ENCODE measurements at places on chromosomes 11 and 22. TPM values are rescaled to one million over a fixed set of nuclear protein-coding genes. Genes with fewer than 3 reads are reported as not detected.

- no peak for DNase-seq
Measured at GRCh38 chr22:29121124-29121523, 48.3 kb downstream of the KREMEN1 start.

DNA sequence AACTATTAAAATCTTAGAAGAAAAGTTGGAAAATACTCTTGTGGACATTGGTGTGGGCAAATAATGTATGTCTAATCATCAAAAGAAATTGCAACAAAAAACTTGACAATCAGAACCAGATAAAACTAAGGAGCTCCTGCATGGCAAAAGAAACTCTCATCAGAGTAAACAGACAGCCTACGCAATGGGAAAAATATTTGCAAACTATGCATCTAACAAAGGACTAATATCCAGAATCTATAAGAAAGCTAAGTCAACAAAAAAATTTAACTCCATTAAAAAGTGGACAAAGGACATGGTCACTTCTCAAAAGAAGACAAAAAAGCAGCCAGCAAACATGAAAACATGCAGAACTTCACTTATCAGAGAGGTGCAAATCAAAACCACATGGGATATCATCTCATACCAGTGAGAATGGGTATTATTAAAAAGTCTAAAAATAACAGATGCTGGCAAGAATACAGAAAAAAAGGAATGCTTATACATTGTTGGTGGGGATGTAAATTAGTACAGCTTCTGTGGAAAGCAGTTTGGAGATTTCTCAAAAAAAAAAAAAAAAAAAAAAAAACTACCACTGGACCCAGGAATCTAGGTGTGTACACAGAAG lies 99.7 kb upstream of the TOP3B start:
- no peak for DNase-seq

DNA sequence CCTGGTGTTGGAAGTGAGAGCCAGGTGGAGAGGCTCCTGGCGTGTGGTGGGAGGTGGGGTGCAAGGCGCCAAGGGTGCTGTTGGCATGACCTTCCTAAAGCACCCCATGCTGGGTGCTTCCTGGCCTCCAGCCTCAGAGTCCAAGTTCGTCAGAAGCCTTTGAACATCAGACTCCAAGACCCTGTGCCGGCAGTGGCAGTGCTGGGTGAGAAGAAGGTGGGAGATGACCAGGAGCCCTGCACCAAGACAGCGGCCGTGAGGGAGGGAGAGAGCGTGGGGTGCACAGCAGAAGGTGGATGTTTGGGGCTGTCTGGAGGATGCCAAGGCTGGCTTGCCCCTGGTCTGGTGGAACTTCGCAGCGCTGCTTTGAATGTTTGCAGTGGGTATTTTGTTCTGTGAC lies 29.7 kb upstream of the PARVB start:
- no peak for DNase-seq

DNA sequence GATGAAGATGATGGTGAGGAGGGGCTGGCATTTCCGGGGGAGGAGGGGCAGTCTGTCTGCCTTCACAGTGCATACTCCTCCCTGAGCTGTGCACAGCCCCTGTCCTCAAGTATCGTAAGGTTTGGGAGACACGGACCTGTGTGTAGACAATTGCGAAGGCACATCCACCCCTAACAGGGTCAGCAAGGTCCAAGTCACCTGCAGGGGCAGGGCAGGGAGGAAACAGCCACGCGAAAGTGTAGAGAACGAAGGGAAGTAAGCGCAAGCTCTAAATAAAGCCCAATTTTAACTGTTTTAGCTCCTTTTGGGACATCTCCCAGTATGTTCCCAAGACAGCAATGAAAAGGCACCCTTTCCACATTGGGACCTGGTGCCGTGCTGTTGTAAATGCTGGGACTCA lies 448.2 kb downstream of the TBC1D22A start:
- DNase-seq = no peak

DNA sequence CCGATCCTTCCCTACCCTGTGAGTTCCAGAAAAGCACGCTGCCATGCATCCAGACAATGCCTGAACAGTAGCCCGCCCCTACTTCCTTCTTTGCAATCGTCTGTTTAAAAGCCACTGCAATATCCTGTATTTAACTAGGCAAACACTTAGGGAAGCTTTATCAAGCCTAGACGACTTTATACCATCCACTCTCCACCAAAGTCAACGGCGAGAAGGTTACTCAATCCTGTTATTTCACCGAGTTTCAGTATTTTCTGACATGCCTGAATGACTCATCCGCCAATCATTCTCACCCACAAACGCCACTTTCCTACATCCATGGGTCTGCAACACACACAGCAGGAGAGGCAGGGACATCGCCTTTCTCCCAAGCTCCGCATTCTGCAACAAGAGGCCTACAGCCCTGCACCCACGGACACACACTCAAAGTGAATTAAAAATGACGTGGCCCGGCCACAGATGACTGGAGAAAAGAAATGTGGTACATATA lies 9.3 kb downstream of the CELSR1 start:
- no peak for DNase-seq

DNA sequence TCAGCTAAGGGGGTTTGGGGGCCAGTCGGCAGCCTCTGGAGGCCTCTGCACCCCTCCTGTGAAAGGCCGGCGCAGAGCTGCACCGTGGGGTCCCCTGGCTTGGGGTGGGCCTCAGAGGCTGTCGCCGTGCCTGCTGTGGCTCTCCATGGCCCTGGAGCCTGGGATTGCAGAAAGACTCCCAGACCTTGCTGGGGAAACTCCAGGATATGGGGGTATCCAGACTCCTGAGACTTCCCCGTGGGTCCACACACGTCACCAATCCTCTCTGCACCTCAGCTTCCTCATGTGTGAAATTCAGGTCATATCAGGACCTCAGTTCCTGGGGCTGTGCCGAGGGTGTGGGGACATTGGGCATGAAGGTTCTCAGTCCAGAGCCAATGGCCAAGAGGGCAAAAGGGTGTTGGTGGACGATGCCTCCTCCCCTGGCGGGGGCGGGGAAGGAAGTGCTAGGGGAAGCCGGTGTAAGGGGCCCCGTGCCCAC lies 97.1 kb downstream of the KCNQ1 start:
- no peak for DNase-seq

- DNase-seq = no peak
Measured at GRCh38 chr22:20039683-20040325, 18.9 kb downstream of the TANGO2 start.

DNA sequence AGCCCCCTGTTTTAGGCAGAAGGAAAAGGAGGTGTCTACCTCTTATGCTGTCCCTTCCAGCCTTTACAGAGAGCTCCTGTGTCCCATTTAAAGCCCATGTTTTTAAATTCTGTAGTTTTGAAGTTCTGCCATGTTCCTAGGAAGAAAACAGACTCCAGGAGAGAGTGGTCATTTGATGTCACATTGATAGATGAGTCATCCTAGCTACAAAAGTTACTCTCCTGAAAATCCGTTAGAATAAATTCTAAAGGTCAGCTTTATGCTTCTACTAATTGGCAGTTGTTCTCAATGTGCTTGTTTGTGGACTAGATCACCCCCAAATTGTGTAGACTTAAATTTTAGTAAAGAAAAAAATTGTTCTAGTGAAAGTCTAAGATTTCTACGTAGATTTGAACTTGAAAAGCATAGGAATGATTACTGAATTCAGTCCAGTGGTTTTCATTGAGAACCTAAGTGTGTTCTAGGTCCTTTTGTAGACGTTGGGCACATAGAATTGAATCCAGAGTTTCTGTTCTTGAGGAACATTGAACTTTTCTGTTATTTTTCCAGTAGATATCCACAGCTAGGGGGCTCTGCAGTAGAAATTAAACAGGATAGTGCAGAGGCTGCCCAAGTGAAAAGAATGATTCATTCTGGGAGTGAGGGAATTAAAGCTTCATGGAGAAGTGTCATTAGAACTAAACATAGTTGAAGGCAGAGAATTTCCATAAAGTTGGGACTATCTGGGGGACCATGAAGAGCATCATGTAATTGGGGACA lies 140.6 kb upstream of the RASSF10 start:
- DNase-seq = no peak

DNA sequence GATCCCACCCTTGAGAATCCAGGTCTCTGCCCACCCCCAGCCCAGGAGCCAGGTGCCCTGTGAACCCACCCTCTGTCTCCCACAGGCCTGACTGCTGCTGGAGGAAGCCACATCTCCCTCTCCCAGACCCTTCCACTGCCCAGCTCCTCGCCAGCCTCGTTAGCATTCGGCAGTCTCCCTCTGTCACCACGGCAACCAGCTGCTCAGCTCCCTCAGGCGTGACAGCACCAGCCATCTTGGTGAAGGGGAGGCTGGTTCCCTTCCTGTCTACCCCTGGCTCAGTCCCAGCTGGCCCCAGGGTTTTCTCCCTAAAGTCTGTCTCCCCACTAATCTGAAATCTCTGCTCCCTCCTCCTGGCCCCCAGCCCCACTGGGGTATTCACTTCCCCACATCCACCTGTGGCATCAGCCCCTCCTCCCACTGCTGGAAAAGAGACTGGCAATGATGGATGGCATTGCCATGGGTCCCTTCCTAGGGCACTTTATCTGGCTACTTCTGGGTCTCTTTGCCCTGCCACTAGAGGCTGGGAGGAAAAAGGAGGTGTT lies 28.1 kb downstream of the NRXN2 start:
- DNase-seq = no peak

DNA sequence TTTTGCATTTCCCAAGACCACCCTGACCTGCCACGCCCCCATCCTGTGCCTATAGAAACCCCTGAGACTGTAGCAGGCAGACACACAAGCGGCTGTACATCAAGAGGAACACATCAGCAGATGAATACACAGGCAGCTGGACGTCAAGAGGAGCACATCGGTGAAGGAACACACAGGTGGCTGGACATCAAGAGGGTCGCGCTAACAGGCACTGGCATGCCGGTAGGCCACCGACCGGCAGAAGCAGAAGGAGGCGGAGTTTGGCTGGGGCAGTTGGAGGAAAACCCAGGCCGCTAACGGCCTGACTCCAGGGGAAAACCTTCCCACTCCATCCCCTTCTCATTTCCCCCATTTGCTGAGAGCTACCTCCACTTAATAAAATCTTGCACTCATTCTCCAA lies 5.4 kb upstream of the IPO7 start:
- no peak for DNase-seq

GRCh38 chr11:12790861-12791616 lies 116.8 kb downstream of the TEAD1 start:
- DNase-seq = no peak

- DNase-seq = no peak
Measured at GRCh38 chr11:69311767-69312385, 17.9 kb downstream of the MYEOV start.

Gene DBX1
- total RNA-seq = not detected

Gene ELFN2
- 2.9 TPM for total RNA-seq

Gene OR5B2
- total RNA-seq = not detected

Gene OR5T1
- total RNA-seq = not detected

Gene OR2D2
- 0.49 TPM for total RNA-seq

Gene VPREB1
- not detected for total RNA-seq

Gene FAM111B
- total RNA-seq = 23.6 TPM
